Esophagus squamous epithelium (tissue), 5 donors: ENCODE measurements at places on chromosomes 3 and 15.

DNA sequence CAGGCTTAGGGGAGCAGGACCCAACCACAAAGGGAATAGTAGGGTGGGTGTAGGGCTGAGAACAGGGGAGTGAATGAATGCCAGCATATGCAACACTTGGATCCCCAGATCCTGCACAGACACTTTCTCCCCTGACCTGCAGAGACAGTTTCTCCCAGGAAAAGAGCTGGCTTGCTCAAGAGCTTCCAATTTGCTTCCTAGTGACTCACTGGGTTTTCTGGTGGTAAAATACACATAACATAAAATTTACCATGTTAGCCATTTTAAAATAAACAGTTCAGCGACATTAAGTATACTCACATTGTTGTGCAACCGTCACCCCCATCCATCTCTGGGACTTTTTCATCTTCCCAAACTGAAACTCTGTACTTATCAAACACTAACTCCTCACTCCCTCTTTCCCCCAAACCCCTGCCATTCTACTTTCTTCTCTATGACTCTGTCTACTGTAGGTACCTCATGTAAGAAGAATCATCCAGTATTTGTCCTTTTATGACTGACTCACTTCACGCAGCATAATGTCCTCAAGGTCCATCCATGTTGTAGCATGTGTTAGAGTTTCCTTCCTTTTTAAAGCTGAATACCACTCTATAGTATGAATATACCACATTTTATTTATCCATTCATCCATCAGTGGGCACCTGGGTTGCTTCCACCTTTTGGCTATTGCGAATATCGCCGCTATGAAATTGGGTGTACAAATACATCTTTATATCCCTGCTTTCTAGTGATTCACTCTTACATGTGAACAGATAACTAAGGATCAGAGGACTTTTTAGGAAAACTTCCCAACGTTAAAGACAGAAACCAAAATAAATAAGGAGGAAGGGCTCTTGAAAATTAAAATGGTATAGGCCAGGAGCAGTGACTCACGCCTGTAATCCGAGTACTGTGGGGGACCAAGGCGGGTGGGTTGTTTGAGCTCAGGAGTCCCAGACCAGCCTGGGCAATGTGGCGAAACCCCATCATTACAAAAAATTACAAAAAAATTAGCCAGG is 95.6 kb upstream of the TJP1 start:
- DNase-seq, result no peak

DNA sequence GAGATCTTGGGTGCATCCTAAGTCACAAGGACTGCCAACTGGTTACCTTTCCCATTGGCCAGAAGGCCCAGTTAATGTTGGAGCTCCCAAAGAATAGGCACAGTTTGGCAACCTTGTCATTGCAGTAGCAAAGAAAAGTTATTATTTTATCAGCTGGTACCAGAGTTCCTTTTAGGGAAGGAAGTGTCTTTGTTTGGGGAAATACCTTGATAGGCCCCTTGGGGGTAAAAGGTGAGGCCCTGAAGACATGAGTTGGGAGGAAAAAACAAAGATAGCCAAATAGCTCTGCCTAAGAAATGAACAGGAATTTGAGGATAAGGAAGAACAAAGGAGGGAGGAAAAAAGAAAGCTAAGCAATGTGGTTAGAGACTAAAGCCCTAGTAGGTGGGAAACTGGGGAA is 85.8 kb downstream of the ANP32A start:
- DNase-seq, result no peak

- no peak for DNase-seq
These were observed 37.7 kb upstream of the LCTL start for GRCh38 chr15:66603301-66604179.

- no peak for DNase-seq
These were observed 11.4 kb downstream of the CDIN1 start for GRCh38 chr15:36590838-36591237.

DNA sequence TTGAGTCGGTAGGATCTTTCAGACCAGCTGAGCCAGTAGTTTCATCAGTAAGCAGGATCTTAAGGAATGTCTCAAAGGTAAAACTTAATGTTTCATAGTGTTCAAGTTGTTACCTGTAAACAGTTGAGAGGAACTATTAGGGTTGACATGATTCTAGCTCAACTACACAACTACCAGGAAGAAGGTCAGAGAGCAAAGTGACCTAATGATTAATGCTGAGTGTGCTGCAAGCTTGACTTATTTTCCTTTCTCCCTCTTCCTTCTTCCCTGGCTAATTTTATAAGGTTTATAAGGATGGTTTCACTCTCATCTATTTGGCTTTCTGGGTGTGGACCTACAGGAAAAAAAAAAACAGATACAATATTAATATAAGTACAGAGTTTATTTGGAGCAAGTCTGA is 30.2 kb upstream of the LHFPL4 start:
- DNase-seq, result no peak

DNA sequence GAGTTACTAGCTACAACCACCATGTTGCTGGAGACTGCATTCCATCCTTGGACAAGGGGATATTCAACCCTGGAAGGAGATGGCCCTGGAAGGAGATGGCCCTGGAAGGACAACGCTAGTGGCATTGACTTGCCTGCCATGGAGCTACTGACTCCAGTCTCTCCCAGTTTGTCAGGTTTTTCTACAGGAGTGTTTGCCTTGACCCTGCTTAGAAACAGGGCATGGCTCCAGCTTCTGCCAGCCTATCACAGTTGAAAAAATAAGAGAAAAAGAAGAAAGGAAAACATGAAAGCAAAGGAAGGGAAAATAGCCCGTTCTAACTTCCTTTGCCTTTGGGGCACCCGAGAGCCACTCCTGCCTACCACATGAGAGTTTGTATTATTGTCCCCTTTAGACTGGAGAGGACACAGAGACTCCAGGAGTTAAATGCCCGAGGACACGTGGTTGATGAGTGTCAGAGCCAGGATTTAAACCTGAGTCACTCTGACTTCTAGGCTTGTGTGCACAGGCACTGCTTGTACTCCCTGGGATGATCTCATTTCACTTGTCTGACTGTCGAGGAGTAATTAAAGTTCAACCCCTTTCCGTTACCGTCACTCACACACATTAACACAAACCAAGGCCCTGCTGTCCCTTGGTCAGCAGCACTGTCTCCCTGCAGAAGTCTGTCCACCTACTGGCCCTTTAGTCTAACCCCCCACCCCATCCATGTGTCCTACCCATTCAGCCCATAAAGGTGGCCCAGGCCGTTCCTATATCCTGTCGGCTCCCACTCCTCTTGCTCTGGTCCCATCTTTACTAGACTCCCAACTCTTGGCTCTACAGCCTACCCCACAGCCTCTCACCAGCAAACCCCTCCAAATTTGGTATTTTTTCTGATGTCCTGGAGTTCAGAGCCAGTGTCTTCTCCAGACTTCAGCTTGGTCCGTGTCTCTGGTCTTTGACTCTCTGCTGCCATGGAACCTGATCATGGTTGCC is 46.1 kb downstream of the C2CD4A start:
- no peak for DNase-seq

DNA sequence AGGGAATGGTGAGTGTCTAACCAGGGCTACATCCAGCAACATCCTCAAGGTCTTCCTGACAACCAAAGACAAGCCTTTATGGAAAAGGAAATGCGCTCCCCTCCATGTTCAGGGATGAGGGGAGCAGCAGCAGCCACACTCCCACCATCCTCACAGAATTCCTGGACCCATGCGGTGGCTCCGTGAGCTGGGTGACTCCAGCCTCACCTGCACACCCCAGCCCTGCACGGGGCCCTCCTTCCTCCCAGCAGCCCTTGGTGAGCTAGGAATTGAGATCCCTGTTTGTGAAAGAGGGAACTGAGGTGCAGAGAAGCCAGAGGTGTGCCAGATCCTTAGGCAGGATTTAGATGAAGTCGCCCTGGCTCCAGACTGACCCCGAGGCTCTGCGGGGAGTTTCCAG is 52.3 kb downstream of the GRIP2 start:
- no peak for DNase-seq
